ENCODE measurements at places on chromosomes 1 and 21.

- DNase-seq: no peak
These were observed 194.2 kb upstream of the NFIA start for GRCh38 chr1:60888126-60888525.

DNA sequence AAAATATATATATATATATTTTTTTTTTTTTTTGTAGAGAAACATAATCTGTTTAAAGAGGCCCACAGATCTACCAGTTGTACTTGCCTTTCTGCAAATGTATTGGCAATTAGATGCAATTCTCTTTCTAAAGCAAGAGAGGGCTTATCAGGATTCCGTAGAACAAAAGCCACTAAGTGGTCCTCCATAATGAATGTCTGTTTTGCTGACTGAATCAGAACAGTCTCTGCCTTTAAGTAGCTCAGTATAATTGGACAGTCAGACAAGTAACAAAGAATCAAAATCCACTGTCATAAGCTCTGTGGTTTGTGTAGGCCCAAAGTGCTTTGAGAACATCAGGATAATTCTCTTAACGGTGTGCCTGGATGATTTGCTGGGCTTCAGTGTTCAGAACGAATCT lies 17.3 kb downstream of the SARS1 start:
- no peak for DNase-seq

GRCh38 chr21:38807441-38807871 lies 1.7 kb downstream of the ETS2 start:
- DNase-seq: peak; percentile 25

GRCh38 chr1:43269627-43270375 lies at the start of gene TMEM125:
Gene TMEM125 (plus strand): TSS chr1:43269983. CDS start chr1:43272723, 2,740 bp downstream.
- DNase-seq: peak; percentile 76

GRCh38 chr1:152836870-152837269 lies 5.8 kb upstream of the LCE6A start:
- DNase-seq: no peak

DNA sequence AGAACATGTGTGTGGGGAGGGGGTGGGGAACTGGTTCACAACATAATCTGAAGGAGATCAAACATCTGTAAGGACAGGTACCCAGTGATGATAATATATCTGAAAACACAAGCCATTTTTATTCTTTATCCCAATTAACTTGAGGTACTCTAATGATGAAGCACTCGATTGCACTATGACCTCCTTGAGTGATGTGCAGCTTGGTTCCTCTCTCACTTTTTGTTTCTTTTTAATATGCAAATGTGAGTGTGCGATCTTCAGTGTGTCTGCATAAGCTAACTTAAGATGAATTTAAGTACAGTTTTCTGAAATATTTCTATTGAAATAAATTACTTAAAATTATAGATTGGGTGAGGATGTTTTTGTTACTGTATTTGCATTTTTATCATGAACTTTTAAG lies 50.6 kb upstream of the ANGPTL1 start:
- no peak for DNase-seq

GRCh38 chr1:2134621-2135307 lies 59.8 kb downstream of the FAAP20 start:
- DNase-seq: no peak

GRCh38 chr21:46448108-46448507 lies 10.6 kb upstream of the DIP2A start:
- no peak for DNase-seq

GRCh38 chr1:77524038-77524437 lies 158.4 kb downstream of the ZZZ3 start:
- no peak for DNase-seq

DNA sequence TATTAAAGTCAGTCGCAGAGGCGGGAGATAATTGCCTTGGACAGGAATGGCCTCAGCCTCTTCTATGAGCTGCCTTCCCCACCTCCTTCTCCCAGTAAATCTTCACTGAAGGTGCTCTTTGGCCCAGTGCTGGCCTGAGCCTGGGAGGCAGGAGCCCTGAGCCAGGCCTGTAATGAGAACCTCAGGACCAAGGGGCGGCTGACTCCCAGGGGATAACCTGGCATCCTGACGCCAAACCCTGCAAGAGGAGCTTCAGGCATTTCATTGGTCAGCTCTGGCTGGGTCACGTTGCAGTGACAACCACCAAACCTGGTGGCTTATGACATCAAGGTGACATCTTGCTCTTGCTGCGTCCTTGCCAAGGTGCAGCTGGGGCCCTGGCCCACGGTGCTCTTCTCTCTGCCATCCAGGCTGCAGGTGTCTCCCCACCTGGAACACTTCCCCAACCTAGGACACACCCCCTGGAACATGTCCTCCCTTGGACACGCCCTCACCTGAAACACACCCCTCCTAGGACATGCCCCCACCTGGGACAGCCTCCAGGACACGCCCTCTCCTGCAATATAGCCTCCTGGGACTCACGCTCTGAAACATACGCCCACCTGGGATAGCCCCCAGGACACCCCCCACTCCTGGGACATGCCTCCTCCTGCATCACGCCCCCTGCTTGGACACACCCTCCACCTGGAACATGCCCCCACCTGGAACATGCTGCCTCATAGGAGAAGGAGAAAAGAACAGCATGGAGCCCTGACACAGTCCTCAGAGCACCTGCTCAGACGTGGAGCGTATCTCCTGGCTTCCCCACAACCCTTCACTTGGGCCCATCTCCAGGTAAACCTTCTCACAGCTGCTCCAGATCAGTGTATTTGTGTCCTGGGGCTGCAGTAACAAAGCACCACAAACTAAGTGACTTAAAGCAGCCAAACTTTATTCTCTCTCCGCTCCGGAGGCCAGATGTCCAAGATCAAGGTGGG lies 333.6 kb downstream of the NPHP4 start:
- DNase-seq: no peak

DNA sequence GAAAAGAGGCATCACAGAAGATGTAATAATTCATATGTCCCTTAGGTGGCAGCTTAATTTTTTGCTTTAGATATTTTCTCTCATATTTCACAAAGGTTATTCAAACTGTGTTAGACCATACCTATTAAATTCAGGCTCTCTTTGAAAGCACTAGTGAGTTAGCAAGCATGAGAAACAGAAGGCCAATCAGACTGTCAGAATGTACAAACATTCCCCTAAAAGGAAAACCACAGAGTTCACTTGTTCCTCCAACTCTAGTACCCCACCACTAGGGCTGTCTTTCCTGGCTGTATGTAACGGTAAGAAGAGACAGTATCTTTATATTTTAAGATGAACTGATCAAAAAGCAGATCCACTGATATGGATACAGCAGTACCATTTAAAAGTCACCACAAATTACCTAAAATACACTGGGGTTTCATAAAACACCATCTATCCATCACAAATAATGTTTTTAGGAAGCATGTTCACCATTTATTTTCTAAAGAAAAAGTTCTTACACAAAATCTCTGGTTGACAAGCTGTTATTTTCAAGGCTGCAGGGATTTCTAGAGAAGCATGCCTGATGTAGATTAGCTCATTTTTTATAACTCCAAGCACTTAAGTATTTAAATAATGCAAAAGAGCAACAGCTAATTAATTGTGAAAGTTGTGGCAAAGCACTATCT lies 1.8 kb downstream of the ARPC5 start:
- DNase-seq: peak; percentile 54

DNA sequence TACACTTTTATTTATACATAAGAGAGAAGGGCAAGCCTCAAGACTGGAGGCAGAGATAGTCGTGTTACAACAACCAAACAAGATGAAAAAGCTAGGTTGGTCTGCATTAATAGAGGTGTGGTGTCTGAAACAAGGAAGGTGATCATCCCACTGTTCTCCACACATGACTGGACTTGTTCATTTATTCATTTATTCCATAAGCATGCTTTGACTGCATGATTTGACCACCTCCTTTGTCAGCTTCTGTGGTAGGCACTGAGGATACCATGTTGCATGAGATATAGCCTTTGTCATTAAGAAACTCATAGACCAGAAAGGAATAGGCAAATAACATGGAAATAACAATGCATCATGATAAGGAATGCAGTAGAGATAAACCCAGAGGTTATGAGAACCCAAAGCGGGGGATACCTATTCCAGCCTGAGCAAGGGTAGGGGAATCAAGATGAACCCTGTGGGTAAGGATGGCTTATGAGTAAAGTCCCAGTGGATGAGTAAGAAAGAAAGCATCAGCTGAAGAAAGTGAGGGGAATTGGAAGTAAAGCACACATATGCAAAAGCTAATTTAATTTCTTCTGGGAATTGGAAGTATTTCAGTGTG lies 173.7 kb upstream of the FGGY start:
- DNase-seq: no peak

DNA sequence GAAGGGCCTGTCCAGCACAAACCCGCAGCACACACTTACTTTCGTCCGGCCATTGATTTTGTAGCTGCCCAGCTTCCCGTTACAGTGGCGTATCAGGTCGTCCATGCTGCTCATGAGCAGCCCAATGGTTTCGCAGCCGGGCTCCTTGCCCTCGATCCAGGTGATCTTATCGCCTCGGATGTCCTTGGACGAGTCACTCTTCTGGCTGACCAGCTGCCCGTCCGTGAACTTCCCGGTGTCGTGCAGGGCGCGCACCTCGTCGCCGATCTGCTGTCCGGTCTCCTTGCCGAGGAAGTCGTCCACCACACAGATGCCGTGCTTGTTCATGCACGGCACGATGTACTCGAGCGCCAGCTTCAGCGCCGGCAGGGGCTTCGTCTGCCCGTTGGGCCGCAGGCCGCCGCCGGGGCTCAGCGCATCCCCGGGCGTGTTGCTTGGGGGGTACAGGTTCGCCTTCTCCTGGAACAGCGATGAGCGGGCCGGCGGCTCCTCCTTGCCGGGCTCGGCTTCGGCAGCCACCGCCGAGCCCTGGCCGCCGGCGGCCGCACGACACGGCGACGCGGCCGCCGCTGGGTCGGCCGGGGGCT lies 1.0 kb downstream of the EGLN1 start:
- DNase-seq: peak; percentile 38

- DNase-seq: no peak
These were observed 1.3 kb upstream of the PARK7 start for GRCh38 chr1:7960165-7960564.

GRCh38 chr21:33289199-33289819 lies 23.1 kb downstream of the IL10RB start:
- DNase-seq: no peak

- peak; percentile 23 for DNase-seq
These were observed 36.3 kb downstream of the RSPH1 start for GRCh38 chr21:42459546-42460215.

DNA sequence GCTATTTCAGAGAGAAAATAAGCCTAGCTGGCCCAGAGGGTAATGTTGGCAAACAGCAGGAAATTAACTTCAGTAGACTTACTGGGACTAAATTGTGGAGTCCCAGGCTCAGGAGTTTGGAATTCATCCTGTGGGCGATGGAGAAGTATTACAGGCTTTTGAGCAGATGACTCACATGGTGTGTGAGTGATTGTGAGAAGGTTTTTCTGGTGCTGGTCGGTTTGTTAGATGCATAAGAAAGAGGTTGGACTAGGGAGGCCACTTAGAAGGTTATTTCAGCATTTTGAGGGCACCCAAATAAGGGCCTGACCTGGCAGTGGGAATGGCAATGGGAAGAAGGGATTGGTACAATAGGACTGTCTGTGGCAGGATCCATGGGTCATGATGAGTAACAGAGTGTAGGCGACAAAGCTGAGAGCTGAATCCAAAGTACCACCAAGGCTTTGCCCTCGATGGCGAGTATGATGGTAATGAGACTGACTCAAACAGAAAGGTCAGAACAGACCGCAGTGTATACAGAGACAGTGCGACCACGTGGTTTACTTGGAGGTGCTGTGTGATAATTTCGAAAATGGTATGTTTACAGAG lies 69.2 kb upstream of the KIF26B start:
- no peak for DNase-seq

DNA sequence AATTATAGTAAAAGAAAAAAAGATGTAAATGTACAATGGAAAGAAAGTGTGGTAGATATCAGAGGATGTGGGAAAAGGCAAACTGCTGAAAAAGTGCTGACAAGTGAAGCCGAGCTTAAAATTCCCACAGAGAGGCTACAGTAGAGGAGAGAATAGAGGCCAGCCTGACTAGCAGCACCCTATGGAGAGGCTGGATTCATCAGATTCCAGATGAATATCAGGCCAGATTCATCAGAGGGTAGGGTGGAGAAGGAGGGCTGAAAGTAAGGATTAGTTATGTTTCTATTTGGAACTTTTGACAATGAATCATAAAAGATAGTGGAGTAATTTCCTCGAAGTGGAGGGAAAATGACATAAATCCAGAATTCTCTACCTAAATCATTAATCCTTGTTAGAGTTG lies 60.4 kb upstream of the NEK7 start:
- no peak for DNase-seq

- no peak for DNase-seq
These were observed 20.5 kb downstream of the KNCN start for GRCh38 chr1:46530791-46531409.

DNA sequence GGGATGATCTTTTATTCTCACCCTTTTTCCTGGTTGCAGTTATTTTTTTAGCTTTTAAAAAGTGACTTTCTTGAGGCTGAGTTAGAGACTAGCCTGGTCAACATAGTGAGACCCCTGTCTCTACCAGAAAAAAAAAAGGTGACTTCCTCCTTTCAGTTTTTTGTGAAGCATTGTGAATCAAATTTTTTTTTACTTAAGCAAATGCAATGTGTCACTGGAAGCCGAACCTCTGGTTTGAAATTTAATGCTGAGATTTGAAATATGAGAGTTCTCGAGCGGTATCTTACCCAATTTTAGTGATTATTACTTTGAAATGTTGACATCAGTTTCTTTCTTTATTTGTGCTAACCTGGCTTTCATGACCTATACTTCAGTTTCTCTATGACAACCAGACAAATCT lies 3.6 kb downstream of the CAP1 start:
- no peak for DNase-seq

- DNase-seq: no peak
These were observed 6.7 kb upstream of the PINK1 start for GRCh38 chr1:20626524-20626923.

DNA sequence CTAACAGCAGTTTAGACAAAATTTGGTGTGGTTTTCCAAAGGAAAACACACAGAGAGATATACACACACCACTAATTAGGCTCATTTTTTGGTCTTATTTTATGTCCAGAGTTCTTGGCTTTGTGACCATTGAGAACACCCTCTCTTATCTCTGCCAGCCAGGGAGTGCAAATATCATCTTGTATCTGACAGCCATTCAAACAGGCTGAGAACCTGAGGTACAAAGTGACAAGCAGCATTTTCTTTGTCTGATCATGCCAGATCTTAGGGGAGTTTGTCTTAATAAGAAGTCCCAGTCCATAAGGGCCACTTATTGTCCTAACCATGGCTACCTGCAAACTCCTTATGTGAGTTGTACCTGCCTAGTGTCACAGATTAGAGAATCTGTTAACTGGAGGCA lies 1165.2 kb downstream of the BRINP3 start:
- no peak for DNase-seq

DNA sequence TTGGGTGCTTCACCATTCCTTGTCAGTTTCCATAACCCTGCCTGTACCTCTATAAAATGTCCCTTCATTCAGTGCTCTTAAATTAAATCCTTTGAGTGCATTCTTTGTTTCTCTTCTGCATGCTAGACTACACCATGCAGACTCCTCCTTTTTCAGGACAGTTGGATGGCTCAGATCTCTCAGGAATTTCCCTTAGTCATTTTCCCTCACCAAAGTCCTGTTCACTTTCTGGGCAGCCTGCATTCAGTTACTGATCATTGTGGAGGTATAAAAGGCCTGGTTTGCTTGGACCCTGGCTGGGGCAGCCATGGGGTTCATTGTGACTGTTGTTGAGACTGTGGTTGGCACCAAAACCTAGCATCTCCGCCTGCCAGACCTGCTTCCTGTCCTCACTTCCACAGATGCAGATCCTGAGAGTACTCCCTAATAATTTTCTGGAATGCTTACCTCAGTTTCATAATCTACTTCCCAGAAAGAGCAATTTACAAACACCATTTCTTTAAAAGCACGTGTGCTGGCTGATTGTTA lies 88.4 kb downstream of the PDE4B start:
- no peak for DNase-seq

- DNase-seq: no peak
These were observed 44.6 kb downstream of the RASSF5 start for GRCh38 chr1:206551986-206552326.

Data from DMS79 treated with DMSO at 0.1 percent for 48 hours (cell line).